GM12891 (cell line): ENCODE measurements at places on chromosomes 5 and 9.

DNA sequence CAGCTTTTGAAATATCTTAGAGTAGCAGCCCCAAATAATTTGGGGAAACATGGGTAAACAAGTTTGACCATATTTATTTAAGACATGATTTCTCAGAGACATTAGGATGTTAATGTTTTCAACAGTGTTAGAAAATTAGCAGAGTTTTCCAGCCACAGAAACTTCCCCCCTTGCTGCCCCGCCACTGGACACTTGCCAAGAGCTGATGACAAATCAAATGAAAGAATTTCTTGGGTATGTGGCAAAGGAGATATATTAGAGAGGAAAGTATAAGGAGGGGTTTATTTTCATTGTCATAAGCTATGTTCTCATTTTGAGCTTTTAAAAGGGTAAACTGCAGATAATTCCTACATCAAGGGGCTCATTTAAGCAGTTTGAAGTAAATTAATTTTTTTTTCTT is 15.9 kb downstream of the GABRA1 start:
- no peak for DNase-seq

DNA sequence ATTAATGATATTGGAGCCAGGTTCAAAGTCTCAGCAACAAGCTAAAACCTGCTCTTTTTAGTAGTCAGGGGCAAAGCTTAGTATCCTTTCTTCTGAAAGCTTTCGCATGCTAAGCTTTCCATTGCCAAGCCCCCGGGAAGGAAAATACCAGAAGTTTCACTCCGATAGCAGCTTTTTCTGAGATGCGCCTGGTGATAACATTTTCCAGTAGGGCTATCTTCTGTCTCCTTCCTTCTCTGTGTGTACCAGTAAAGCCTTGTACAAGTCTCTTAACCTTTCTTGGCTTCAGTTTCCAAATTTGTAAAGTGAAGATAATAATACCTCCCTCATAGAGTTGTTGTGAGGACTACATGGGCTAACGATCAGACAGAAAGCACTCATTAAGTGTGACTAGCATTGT is 36.7 kb downstream of the DOCK8 start:
- no peak for DNase-seq

DNA sequence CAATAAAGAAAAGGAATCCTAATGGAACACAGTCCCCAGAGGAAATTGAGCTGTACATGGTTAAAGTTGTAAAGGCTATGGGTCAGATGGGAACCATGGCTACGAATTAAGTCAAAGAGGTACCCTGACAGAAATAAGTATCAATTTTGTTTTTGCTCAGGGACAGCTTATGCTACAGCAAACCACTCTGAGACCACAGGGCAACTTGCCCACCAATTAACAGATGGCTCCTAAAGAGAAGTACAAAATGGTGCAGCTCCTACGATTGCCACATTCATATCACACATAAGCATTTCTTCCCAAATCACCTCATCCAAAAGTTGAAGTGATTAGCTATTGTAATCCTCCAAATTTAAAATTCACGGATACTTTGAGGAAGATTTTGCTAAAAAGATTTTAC is 83.0 kb downstream of the ELAVL2 start:
- no peak for DNase-seq

- no peak for DNase-seq
Observed at GRCh38 chr9:96109680-96110351, 192.2 kb downstream of the HSD17B3 start.

- no peak for DNase-seq
Observed at GRCh38 chr9:137278061-137278701, 655 bp downstream of the TOR4A start.

DNA sequence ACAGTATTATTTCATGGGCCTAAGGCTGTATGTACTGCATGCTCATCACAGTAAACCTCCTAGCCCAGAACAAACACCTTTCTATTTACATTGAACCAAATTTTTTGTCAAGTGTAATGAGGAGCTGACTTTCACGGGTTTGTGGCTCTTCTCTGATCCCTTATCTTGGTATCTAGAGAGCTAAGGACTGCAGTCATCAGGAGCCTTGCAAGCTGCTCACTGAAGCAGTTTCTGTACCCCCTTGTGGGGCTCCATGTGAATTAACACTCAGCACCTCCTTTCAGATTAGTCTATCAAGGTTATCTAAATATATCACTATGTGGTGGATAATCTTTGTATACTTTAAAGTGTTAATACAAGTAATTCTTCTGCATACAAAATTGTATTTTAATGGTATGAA is 108.2 kb downstream of the AUH start:
- DNase-seq, result no peak

DNA sequence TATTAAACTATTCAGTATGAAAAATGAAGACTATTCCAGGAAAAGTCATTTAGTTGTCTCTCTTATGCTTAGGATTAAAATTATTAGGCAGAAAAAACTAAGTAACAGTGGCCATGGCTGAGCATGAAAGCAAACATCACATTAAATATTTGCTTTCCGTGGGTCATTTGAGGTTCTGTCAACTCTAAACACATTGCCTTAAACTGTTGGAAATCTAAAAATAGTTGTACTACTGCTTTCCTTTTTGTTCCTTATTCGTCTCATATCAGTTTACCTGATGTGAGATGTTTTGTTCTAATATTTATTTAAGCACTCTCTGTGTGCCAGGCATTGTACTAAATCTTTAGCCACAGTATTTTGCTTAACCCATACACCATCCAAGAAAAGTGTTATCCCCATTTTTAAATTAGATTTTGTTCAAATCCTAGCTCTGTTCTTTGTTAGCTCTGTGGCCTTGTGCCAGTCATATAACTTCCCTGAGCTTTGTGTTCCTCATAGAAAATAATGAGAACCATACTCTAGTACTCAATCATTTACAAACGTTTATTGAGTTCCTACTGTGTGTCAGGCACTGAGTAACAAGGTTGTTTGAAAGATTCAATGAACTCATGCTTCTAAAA is 18.7 kb upstream of the ZNF608 start:
- no peak for DNase-seq

DNA sequence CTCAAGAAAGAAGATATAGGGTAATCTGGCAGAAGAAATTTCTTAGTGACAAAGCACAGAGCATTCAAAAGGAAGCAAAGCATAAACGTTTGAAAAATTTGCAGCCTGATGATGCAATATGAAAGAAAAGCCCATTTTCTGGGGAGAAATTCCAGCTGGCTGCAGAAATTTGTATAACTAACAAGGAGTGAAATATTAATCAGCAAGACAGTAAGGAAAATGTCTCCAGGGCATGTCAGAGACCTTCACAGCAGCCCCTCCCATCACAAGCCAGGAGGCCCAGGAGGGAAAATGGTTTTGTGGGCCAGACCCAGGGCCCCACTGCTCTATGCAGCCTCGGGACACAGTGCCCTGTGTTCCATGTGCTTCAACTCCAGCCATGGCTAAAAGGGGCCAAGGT is 359.4 kb downstream of the HINT1 start:
- DNase-seq, result no peak

DNA sequence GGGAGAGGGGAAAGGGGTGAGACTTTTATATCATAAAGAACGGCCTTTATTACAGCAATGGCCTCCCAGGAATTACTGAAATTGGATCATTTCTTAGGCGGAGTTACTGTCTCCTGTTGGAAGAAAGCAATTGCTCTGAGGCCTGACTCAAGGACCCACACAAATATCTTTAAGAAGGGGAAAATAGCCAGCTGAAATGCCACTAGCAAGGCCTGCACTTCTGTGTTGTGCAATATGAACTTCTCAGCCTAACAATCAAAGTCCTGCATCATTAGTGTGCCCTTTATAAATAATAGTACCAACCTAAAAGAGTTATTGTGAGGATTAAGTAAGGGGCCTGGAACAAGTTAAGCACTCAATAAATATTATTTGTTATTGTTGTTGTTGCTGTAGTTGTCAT is 30.1 kb upstream of the TRIM32 start:
- no peak for DNase-seq

- no peak for DNase-seq
Observed at GRCh38 chr5:103259705-103260355, 1.3 kb downstream of the MACIR start.

- DNase-seq, result no peak
Observed at GRCh38 chr5:175617447-175617846, 40.4 kb upstream of the HRH2 start.

DNA sequence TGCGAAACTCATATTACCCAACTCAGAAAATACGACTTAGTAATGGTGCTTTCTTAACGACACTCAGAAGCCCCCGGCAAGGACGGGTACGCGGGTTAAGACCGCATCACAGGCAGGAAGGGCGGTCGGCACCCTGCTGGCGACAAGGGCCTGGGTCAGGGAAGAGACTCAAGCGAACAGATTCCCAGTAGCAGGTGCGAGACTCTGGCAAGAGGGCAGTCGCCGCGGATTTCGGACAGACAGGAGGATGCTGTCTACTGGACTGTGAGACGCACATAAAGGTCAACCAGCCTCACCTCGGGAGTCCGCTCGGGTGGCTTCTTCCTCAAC is 398 bp downstream of the RAPGEF6 start:
- DNase-seq, result no peak

- DNase-seq, result no peak
Observed at GRCh38 chr5:42878550-42878949, 66.9 kb upstream of the SELENOP start.

- DNase-seq, result no peak
Observed at GRCh38 chr5:99795031-99795430, 740.1 kb upstream of the FAM174A start.

DNA sequence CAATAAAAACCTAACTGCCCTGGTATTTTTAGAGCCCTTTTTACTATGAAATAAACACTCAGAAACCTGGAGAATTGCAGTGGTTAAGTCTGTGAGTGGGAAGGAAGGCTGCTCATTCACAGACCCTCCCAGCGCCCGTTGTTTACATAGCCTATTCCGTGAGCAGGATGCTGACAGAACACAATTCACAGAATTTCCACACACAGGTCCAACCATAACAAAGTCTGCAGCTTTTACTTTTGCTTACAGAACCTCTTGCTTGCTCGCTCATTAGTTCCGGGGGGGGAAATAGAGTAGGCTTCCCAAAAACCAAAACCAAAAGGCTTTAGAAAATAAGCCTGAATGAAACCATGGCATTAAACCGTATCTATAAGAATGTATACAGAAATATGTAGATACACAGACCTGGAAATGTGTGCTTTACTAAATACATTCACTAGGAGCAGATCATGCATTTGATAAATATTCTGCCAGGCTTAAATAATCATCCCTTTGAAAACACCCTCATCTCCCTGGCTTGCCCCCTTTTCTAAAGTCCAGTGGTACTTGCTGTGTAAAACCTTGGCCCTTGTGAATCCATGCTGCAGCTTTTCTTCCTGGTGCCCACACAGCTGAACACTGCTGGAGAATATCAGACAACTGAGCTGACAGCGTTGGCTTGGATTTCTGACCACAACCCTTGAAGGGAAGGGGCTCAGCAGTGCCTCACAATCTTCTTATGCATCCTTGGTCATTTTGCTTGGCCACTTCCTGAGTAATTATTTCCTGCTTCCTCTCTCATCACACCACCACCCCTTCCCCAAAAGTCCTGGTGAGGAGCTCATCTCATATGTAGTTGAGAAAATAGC is 128.0 kb downstream of the FANCC start:
- no peak for DNase-seq

DNA sequence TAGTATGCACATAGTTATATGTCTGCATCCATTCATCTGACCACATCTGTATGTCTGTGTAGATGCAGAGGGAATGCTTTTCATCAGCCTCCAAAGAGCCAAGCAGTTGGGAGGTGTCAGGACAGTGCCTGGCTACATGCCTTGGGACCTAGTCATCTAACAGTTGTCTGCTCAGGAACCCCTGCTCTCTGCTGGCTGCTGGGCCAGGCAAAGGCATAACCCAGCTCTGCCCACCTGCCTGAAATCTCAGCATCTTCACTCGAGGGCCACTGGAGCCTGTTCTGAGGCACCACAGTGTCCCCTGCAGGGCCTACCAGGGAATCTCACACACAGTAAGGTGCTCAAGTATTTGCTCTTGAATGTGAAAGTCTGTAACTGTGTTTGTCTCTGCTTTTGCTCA is 3.7 kb downstream of the C9orf50 start:
- DNase-seq, result no peak

DNA sequence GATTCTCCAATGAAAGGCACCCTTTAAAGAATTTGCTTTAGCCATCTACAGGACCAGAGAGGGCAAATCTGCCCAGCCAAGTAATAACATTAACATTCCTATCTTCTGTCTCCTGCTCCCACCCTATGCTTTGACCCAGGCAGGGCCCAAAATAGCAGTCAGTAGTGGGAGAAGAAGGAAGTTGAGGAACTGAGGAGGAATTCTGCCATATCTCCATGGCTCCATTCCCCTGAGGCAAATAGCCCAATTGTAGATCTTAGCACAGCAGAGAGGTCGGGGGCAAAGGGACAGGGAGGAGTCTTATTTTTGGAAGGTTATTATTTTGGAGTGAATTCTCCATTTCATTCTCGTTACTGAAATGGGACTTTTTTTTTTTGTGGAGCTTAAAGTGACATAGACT is 111.1 kb upstream of the IFNK start:
- DNase-seq, result no peak

DNA sequence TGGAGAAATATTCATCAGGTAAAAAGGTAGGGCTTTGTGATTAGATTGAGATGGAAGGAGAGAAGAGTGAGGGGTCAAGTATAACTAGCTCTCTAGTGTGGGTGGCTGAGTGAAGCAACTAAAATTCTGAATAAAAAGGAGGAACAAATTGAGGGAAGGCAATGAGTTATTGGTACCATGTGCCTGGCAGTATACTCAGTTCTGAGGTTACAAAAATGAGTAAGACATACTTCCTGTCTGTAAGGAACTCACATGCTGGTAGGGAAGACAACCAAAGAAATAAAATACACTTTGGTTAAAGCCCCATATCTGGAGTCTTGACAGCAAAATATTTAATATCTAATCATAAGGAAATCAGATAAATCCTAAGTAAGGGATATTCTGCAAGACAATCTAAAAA is 476.8 kb upstream of the C9orf72 start:
- no peak for DNase-seq

DNA sequence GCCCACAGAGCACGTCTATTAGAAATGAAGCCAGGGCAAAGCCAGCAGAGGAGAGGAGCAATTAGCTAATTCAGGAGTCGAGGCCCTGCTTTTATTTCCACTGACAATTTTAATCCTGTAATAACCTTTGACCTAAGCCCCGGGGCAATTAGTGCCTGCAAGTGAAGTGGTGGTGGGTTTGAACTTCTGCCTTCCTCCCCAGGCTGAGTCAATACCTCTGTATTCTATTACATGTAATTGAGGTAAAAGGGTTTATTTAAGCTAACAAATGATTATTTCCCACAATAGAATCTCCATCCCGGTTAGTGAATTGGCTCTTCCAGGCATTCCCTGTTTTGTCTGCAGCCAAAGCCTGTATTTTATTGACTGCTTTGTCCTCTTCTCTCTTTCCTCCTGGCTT is 49.9 kb downstream of the FGF18 start:
- no peak for DNase-seq

DNA sequence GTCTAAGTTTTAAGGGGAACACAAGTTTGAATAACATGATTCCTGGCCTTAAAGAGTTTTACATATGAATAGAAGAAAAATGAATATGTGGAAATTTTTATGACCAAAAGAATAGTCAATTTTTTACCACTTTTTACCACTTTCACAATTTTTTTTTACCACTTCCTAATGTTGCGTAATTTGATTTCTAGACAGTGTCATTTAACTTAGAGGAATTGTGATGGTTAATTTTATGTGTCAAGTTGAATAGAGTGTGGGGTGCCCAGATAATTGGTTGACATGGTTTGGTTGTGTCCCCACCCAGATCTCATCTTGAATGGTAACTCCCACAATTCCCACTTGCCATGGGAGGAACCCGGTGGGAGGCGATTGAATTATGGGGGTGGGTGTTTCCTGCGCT is 416.6 kb downstream of the KIF4B start:
- DNase-seq, result no peak
